ENCODE measurements at places on chromosomes 2 and 18.

- no peak for DNase-seq
Observed at GRCh38 chr2:113160962-113161361, 12.8 kb upstream of the PSD4 start.

DNA sequence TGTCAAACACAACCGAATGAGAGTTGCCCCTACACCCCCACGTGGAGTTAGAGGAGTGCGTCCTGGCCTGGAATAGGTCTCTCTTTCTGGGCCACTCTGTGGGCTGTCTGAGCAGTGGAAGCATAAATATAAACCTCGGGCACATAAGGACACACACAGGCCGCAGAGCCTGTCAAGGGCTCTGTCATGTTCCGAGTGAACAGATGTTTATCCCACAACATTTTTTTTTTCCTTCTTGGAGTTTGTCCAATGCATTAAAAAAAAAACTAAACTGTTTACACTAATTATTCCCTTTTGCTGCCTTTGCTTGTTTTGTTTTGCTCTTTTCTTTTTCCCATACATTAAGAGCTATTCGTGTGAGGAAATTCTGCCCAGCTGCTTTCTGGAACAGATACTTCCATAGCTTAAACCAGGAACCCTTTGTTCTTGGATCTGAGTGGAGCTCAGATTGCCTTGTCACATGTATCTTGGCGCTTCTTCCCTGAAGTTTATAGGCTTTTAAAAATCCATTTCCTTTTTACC, 228.3 kb upstream of the FOSL2 start:
- DNase-seq: no peak

DNA sequence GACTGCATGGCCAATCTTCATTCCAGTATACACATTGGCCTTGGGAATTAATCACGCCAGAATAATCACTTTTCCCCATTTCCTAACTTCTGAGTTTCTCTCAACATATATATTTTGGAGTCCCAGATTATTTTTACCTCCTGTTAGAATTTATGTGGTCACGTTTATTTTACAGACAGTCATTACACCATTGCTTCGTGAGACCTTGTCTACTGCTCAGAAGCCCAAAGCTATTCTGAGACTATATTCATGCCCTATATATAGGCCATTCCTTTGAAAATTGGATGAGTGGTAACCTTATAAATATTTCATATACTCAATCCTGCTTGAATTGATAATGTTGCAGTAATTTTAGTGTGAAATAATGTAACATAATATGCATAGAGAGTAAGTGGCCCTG, 610.0 kb upstream of the CDH2 start:
- DNase-seq: no peak

DNA sequence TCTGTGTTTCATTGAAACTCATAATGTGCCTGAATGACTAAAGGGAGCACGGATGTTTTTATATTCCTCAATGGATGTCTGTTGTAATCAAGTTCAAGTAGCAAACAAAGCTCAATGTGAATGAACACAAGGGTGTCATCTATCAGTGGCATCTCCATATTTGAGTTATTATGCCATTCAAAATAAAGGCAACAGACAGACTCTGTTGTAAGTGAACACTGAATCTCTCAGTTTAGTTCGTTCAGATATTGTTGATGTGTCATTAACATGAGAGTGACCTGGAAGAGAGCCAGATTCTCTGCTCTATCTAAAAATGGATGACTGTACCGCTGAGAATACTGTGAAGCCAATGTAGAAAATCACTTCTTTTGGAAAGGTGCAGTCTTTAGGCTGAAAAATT, 118.7 kb downstream of the NUP35 start:
- no peak for DNase-seq

DNA sequence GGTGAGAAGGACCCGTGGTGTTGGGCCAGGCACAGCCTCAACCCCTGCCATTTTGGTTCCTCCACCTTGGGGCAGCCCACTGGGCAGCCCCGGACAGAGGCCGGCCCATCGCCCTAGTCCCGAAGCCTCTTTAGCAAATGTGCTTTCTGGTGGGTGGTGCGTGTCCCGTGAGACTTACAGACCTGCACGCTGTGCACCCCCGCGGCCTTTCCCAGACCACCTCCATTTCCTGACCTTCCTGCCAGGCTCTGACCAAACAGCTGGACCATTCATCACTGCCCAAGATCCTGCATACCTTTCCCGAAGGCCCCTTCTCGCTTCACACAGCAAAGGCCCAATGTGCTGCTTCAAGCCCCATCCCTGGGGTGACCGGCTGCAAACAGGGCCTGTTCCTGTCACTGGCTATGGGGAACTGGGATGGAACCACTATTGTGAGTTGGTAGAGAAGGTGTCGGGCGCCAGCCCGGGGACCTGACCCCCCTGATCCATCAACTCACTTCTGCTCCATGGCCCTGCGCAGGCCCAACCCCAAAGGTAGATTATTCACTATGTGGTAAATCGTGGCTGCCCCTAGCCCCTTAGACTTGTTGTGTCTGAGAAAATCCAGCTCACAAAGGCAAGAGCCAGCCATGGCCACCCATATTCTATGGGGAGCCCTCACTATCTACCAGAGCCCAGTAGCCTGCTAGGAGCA, 341.0 kb downstream of the EIPR1 start:
- DNase-seq: no peak

DNA sequence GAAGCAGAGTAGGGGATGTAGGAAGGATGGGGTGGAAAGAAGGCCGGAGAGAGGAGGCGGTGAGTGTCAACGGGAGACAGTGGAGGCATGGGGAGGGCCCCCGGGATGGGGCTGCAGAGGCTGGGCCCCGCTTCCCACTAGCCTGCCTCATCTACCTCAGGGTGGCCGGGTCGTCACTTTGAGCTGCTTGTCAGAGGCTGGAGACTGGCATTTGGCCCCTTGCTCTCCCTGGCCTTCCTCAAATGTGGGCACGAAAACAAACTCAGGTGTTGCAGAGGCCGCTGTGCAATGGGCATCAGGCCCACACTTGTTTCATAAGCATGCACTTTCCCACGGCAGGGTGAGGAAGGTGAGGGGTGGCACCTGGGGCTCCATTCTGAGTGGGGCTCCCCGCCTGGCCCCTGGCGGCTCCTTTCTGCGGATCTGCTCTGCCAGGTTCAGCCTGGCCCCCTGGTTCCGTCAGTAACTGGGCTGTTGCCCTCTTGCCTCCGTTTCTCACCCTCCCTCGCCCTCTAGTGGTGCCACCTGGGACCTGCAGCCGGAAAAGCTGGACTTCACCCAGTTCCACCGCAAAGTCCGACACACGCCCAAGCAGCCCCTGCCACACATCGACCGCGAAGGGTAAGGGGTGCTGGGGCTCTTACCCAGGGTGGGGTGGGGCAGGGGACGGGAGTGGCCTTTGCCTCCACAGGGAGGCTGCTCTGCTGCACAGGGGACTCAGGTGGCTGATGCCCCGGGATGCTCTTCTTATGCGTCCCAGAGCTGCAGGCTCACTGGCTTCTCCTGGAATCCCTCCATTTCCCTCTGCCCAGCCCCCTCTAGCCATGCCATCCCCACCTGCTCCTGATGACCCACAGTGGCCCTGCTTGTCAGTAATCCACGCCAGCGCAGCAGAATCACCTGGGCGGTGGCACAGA, 125.4 kb downstream of the CTIF start:
- DNase-seq: no peak

GRCh38 chr2:151027151-151027550, 234.5 kb downstream of the RBM43 start:
- DNase-seq: no peak

GRCh38 chr18:28127763-28128658, 48.9 kb downstream of the CDH2 start:
- no peak for DNase-seq

- DNase-seq: no peak
Observed at GRCh38 chr2:24466871-24467870, 23.9 kb upstream of the NCOA1 start.

DNA sequence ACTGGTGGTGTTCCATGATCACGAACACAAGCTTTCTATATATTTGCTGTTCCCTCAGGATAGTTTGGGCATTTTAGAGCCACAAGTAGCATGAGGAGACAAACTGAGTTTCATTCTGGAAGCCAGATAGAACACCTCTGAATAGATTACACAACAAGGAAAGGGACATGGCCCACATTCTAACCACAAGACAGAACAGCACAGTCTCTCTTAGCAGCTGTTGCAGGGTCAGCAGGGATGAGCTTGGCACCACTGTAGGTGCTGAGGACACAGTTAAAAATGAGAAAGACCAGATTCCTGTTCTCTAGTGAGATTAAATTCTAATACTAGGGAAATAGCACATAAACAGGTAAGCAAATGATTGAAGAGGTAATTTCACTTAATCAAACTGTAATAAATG, 235.3 kb downstream of the ZNF407 start:
- no peak for DNase-seq

GRCh38 chr2:25194576-25195122, 26.3 kb upstream of the POMC start:
- DNase-seq: no peak

DNA sequence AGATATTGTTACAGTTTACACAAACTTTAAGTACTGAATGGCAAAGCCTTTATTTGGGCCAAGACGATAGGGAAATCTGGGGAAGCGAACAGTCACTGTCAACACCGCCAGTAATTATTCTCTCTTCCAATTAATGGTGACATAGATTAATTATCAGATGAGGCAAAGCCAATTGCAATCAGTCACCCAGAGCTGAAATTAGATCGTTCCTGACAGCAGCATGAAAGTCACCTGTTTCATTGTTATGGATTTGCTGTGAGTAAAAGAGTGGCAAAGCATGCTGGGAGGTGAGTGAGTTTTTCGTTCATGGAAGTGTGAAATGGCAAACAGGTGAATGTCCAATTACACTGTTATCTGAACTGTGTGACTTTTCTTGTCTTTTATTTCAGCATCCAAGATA, 164.8 kb upstream of the KLHL14 start:
- DNase-seq: no peak

DNA sequence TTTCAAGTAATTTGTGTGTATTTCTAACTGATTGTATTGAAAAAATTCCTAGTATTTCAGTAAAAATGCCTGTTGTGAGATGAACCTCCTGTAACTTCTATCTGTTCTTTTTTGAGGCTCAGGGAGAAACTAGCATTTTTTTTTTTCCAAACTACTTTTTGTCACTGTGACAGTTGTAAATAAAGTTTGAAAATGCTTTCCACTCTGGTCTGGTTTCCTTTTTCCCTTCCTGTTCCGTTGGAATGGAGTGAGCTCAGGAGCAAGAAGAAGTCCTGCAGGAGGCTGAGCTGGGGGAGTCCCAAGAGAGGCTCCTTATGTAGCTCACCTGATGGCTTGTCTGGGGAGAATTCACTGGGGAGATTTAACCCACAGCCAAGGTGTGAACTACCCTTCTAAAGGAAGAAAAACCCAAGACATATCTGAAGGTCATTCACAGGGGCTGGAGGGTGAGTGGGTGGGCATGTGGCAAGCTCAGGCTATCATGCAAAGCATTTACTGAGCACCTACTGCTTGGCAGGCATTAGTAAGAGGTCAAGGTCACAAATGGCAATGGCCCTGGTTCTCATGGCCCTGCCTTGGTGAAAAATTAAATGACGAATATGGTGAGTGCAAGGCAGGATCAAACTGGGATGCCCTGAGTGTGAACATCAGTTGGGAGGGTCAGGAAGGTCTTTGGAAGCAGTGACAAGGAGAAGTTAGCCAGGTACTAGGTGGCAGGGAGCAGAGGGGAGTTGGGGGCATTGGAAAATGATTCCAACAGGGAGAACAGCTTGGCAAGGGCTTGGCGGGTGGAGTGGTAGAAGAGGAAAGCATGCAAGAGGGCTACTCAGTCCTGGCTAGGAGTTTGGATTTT, 28.7 kb downstream of the LBH start:
- no peak for DNase-seq

GRCh38 chr2:194103941-194104659, 1552.9 kb upstream of the SLC39A10 start:
- DNase-seq: no peak

DNA sequence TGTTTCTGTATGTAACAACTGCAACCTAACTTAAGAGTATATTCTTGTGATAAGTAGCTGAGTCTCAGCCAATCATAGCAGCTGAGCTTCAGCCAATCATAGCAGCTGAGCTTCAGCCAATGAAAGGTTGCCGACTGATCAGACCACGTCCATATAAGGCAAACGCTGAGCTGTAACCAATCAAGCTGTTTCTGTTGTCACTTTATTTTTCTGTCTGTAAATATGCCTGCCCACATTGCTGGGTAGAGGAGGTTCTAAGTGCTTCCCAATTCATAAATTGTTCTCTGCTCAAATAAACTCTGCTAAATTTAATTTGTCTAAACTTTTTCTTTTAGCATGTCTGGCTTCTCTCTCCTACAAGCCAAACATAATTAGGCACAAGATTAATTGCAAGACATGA, 231.5 kb upstream of the TCF4 start:
- no peak for DNase-seq
